Mammary epithelial cell (primary cell): ENCODE measurements at places on chromosomes 13 and 19. TPM values are rescaled to one million over a fixed set of nuclear protein-coding genes. Genes with fewer than 3 reads are reported as not detected.

The CEACAM3 gene
- total RNA-seq: not detected

The NKPD1 gene
- 1.8 TPM for total RNA-seq

The UPK1A gene
- total RNA-seq: 0.59 TPM in 1 of 2 replicates, not detected in the other

The IZUMO2 gene
- not detected for total RNA-seq

The PBX4 gene
- total RNA-seq: 1.2 TPM

The ZNF682 gene
- total RNA-seq: 2.2 TPM

The PLIN4 gene
- total RNA-seq: 9.3 and 15.8 TPM in 2 replicates

The ICAM5 gene
- total RNA-seq: 21.7 TPM

The ZNF324 gene
- 5.5 and 12.7 TPM in 2 replicates for total RNA-seq

The ADGRE1 gene
- not detected for total RNA-seq

The CLEC17A gene
- total RNA-seq: not detected

The ARHGEF1 gene
- 45.5 TPM for total RNA-seq

The LILRA5 gene
- total RNA-seq: not detected

The NLRP12 gene
- not detected for total RNA-seq

The UNC13A gene
- total RNA-seq: 0.51 and 0.73 TPM in 2 replicates

The TEX101 gene
- total RNA-seq: not detected in 2 replicates

The SIGLEC5 gene
- total RNA-seq: not detected

The SAE1 gene
- total RNA-seq: 76.8 and 106 TPM in 2 replicates

The CEACAM5 gene
- not detected in 2 replicates for total RNA-seq
